Naive thymus-derived CD8-positive, alpha-beta T cell (primary cell): ENCODE measurements at places on chromosomes 4 and X. TPM values are rescaled to one million over a fixed set of nuclear protein-coding genes. Genes with fewer than 3 reads are reported as not detected.

Gene F11
- polyA plus RNA-seq, result not detected

Gene IL1RAPL1
- polyA plus RNA-seq, result not detected

Gene CT45A3
- not detected for polyA plus RNA-seq

Gene TBX22
- polyA plus RNA-seq, result not detected

Gene CTAG1A
- polyA plus RNA-seq, result not detected

Gene PDE6B
- polyA plus RNA-seq, result 26.3 TPM

Gene SOWAHB
- polyA plus RNA-seq, result not detected

Gene TMEM35A
- polyA plus RNA-seq, result not detected

Gene RAB9B
- polyA plus RNA-seq, result not detected

Gene NDST3
- polyA plus RNA-seq, result 0.07 TPM

Gene MAOA
- polyA plus RNA-seq, result not detected

Gene NLRP2B
- not detected for polyA plus RNA-seq

Gene RIBC1
- 0.43 TPM for polyA plus RNA-seq

Gene PAGE3
- polyA plus RNA-seq, result not detected

Gene MAGEA1
- not detected for polyA plus RNA-seq

Gene SEPSECS
- polyA plus RNA-seq, result 1.7 TPM

Gene IL15
- polyA plus RNA-seq, result 1.6 TPM

Gene ARSH
- not detected for polyA plus RNA-seq

Gene ADH7
- polyA plus RNA-seq, result not detected

Gene ZNF330
- 24.8 TPM for polyA plus RNA-seq

Gene HMGN5
- polyA plus RNA-seq, result 7.4 TPM

Gene ALPK1
- polyA plus RNA-seq, result 4.9 TPM

Gene AMBN
- not detected for polyA plus RNA-seq

Gene LIN54
- 10.7 TPM for polyA plus RNA-seq

Gene ARHGAP36
- polyA plus RNA-seq, result not detected

Gene ZNF595
- 15.0 TPM for polyA plus RNA-seq

Gene PRR27
- not detected for polyA plus RNA-seq

Gene SASH3
- polyA plus RNA-seq, result 115 TPM

Gene MAGED4
- 2.2 TPM for polyA plus RNA-seq

Gene SLC4A4
- polyA plus RNA-seq, result 0.13 TPM

Gene MTTP
- not detected for polyA plus RNA-seq

Gene GABRG1
- not detected for polyA plus RNA-seq

Gene SPANXN3
- polyA plus RNA-seq, result not detected

Gene DSPP
- polyA plus RNA-seq, result not detected

Gene CCKAR
- not detected for polyA plus RNA-seq

Gene SYN1
- 0.95 TPM for polyA plus RNA-seq

Gene ARHGAP6
- not detected for polyA plus RNA-seq

Gene GIMD1
- polyA plus RNA-seq, result not detected

Gene PLRG1
- 86.2 TPM for polyA plus RNA-seq

Gene OPHN1
- not detected for polyA plus RNA-seq

Gene MAGEA2
- polyA plus RNA-seq, result not detected

Gene MID2
- polyA plus RNA-seq, result 5.8 TPM
